Stimulated activated CD4-positive, alpha-beta T cell treated with anti-CD3 and anti-CD28 coated beads, Interleukin-1b, Interleukin-23, amount 100 ng/mL, for 1 hour (primary cell): ENCODE measurements at places on chromosomes 3 and 15.

DNA sequence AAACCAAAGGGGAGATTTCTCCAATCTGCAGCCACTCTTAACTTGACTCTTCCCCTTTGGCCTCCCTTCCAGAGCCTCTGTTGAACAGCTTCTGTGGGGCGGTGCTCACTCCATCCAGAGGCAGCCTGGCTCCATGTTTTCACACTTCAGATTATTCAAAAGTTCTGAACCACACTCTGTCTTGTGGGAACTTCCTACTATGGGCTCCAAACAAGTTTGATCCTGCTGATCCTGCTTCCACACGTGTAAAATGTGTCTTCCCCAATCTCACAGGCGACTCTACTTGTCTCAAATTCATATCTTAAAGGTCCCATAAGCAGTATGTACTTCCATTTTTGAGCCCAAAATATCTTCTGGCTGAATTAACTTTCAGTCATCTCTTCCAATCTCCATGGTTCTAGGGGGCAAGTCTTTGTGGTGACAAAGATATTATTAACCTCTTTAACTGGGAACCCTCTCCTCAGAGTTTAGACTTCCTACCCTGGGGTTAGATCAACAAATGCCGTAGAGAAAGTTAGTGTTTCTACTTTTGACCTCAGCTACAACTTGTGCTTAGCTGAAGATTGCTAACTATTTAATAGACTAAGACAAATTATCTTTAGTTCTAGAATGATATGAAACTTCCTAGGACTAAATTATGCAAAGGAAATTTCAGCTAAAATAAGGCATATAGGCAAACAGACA is 176.3 kb upstream of the BCL6 start:
- no peak for DNase-seq

DNA sequence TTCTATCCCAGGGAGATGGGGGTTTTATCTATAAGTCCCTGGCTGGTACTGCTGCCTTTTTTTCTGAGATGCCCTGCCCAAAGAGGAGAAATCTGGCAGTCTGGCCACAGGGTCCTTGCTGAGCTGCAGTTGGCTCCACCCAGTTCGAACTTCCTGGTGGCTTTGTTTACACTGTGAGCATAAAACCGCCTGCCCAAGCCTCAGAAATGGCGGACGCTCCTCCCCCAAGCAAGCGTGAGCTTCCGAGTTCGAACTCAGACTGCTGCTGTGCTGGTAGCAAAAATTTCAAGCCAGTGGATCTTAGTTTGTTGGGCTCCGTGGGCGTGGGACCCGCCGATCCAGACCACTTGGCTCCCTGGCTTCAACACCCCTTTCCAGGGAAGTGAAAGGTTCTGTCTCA is 126.8 kb upstream of the SUCLG2 start:
- DNase-seq = no peak

DNA sequence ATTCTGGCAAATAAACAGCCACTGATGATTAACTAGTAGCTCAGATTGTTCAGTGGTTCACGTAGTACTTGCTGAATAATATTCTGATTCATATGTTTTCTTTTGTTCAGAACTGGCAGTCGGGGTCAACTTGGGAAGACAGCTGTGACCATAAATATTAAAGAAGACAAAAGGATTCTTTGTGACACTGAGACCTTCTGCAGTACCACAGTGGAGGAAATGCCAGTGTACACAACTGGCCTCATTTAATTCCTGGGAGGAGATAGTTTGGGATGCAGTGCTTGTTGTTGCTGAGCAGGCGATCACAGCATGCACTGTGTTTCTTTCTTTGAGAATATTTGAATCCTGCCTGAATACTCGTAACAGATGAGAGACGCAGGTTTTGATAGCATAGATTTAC is 26.7 kb upstream of the MCF2L2 start:
- DNase-seq = no peak

DNA sequence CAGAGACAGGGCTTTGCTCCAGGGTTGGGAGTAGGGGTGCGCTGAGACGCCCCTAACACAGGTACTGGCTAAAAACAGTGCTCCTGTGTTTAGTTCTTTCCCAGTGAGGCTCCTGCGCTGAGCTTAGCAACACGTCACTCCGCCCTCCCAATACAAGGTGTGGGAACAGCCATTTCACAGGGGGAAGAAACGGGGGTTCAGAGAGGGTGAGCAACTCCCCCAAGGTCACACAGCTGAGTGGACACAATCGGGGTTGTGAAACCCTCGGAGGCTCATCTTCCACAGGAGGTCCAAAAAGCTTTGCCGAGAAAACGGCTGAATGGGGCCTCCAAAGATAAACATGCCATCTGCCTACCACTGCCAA is 628 bp downstream of the PRRT3 start:
- DNase-seq = no peak

GRCh38 chr15:58233341-58233740 is 95.2 kb downstream of the AQP9 start:
- DNase-seq = no peak

DNA sequence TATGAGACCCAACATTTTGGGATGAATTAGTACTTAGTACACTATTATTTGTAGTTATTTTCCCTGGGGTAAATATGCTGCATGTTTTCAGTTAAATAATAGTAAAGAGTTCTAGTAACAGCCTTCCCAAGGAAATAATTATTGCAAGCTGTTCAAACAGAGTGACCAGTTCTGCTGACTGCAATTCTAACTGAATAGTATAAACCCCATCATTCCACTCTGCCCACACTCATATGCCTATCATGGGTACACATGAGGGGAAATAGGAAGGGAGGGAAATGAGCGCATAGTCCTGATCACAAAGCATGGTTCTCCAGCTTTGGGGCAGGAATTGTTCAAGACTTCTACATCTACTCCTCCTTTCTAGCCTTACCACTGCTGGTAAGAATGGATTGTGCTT is 18.7 kb downstream of the UQCC5 start:
- DNase-seq = no peak

- no peak for DNase-seq
Measured at GRCh38 chr3:48576647-48577046, 13.1 kb upstream of the UCN2 start.

DNA sequence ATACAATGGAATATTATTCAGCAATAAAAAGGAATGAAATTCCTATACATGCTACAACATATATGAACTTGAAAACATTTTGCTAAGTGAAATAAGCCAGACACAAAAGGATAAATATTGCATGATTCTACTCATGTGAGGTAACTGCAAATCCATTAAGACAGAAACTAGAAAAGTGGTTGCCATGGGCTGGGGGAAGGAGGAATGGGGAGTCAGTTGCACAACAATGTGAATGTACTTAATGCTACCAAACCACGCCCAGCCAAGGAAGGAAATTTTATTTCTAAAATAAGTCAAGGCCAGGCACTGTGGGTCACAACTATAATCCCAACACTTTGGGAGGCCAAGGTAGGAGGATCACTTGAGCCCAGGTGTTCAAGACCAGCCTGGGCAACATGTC is 9.8 kb upstream of the GMPPB start:
- DNase-seq = no peak

GRCh38 chr3:194577986-194578905 is 55.0 kb downstream of the TMEM44 start:
- no peak for DNase-seq

GRCh38 chr15:78715434-78715833 is 74.4 kb upstream of the CHRNB4 start:
- DNase-seq = no peak

DNA sequence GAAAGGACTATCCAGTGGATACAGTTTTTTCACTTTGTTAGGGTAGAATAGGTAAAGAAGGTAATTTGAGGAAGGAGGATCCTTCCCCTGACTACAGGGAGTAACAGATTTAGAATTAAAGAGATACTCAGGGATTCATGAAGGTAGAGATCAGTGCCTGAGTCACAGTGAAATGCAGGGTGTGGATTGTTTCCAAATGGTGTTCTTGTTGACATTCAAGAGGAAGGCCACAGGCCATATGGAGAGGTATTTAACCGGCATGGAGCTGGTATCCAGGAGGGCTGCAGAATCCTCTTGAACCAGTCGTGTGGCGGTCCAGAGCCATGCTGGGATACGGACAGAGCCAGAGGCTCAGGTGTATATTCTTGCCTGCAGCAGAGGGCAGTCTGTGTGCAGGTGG is 28.2 kb downstream of the GYG1 start:
- DNase-seq = no peak

GRCh38 chr15:51731549-51732267 is 5.7 kb downstream of the LYSMD2 start:
- DNase-seq = no peak

GRCh38 chr3:99269606-99270351 is 368.3 kb upstream of the DCBLD2 start:
- no peak for DNase-seq

DNA sequence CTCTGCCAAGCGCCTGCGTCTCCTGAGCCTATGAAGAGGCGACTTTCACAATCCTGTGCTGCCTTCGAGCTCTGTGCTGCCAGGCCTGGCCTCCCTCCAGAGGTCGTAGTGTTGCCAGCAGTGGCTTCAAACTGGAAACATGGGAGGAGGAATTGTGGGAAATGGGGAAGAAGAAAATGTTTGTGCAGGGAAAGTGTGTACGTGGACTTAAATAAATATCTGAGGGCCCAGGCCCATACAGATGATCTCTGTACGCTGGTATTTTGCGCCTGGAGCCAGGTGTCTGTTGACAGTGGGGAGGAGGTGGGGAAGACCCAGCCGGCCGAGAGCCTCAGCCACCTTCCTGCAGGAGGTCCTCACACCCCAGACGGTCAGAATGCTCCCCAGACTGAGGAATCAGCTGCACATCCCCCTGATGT is 44.6 kb downstream of the ZBTB38 start:
- DNase-seq = no peak

GRCh38 chr3:56610669-56611335 is 53.8 kb downstream of the CCDC66 start:
- no peak for DNase-seq

- DNase-seq = no peak
Measured at GRCh38 chr3:70138606-70139005, 139.1 kb downstream of the SAMMSON start.

GRCh38 chr3:58693940-58694850 is 27.6 kb upstream of the FAM3D start:
- no peak for DNase-seq

DNA sequence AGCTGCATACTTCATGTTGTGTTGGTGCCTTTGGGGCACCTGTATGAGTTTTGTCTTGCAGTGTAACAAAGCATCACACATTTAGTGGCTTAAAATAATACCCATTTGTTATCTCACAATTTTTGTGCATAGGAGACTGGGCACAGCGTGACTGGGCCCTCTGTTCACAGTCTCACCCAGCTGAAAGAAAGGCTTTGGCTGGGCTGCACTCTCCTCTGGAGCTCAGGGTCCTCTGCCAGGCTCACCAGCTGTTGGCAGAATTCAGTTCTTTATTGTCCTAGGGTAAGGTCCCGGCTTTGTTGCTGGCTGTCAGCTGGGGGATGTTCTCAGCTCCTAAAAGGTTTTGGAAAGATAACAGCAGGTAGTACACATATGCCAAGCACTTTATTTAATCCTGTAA is 263.3 kb downstream of the CLSTN2 start:
- DNase-seq = no peak

DNA sequence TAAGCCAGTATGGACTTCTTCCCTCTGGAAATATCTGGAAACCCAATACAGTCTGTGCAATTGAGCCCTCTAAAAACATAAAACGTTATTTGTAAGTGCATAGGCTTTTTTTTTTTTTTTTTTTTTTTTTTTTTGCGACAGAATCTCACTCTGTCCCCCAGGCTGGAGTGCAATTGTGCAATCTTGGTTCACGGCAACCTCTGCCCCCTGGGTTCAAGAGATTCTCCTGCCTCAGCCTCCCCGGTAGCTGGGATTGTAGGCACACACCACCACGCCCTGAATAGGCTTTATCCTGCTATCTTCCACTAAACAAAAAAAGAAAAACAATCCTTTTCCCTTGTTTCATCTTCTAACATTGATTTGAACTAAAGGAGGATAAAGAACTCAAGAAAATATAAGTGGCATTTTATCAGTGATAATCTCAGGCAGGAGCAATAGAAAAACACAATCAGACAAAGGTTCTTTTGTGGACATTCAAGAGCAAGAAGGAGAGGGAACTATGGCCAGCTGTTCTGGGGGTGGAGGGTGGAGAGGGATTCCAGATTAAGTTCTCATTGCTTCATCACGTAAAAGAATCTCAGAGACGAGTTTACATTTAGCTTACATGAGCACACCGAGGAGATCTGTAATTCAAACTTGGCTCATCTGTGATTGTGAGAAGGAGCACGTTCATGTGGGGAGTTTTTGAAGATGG is 68.6 kb downstream of the ITGB5 start:
- no peak for DNase-seq

- no peak for DNase-seq
Measured at GRCh38 chr3:115843206-115843605, 219.9 kb downstream of the GAP43 start.

- DNase-seq = no peak
Measured at GRCh38 chr3:46984591-46985459, 5.4 kb downstream of the NBEAL2 start.

DNA sequence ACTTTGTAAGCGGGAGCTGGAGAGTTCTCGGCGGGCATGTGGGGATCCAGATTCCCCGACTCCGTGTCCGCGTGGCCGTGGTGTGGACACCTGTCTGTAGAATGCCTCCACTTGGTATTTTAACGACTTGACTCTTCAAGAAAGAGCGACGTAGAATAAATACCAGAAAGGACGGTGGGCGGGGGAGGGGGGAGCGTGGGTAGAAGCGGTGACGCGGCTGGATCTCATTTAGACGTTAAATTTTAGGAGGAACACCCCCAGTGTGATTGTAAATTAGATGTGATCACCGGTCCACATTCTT is 620 bp upstream of the PYGO1 start:
- DNase-seq = no peak

GRCh38 chr3:189714991-189715961 is 84.1 kb downstream of the TP63 start:
- DNase-seq = no peak

- no peak for DNase-seq
Measured at GRCh38 chr3:177351757-177352158, 154.5 kb upstream of the TBL1XR1 start.

DNA sequence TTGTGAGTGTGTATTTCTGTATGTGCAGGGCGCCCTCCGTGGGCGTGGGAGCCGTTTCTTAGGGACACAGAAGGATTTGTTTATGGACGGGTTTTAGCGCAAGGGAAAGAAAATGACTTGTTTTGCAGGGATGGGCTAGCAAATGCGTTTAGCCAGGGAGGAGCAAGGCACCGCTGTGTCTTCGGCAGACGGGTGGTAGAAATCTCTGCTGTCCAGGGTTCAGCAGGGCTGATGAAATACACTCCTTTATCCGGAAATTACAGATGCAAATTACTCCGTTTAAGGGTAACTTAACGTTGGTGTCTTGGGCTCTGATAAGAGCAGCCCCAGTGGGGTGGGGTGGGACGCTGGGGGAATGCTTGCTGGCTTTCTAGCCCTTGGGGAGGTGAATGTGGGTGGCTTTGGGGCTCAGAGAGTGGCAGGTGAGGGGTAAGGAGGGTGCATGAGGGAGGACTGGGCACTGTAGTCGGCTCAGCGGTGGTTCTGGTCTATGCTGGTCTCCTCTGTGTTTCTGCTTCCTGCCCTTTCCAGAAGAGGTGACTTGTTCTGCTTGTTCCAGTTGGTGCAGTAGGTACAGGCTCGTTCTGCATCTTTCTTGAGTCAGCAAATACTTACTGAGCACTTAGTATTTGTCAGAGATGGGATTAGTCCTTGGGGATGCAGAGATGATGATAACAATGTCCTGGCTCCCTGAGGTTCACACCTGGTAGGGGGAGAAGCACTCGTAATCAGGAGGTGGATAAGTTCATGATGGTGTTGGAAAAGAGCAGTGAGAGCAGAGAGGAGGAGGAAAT is 954 bp downstream of the SV2B start:
- DNase-seq = no peak

GRCh38 chr3:197368821-197369220 is 70.4 kb upstream of the DLG1 start:
- no peak for DNase-seq

- no peak for DNase-seq
Measured at GRCh38 chr3:171186817-171187500, 160.4 kb upstream of the SLC2A2 start.
